ENCODE measurements at places on chromosomes 2 and 18.

GRCh38 chr2:127953128-127953718 is 67.5 kb upstream of the AMMECR1L start:
- DNase-seq, result no peak

DNA sequence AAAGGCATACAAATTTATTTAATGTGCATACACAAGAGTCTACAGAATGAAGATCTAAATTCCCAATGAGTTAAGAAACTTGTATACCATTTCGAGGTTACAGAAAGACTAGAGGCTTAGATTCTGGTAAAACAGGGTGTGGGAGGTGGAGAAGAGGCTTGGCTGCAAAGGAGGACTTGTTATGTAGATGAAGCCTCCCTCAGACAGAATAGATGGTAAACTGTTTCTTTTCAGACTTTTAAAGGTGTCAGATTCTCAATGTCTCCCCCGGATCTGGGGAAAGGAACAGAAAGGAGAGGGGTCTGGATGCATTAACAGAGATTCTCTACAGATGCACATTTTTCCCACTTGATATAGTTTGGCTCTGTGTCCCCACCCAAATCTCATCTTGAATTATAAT is 126.0 kb downstream of the ST6GAL2 start:
- no peak for DNase-seq

DNA sequence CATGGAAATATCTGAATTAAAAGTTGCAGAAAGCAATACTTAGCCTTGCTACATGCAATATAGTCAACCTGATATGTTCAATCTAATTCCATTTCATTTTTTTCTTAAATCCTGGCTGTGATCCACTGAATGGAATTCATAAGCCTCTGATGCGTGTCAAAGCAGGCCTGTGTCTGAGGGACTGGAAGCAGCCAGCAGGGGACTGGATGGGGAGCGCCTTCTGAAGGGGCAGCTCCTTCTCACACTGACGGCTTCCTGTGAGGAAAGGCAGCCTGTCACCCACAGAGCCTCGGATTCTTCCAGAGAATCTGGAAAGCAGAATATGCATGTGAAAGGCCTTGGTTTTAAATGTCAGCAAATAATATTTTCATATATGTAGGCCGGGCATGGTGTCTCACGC is 73.5 kb downstream of the KCNF1 start:
- DNase-seq, result no peak

DNA sequence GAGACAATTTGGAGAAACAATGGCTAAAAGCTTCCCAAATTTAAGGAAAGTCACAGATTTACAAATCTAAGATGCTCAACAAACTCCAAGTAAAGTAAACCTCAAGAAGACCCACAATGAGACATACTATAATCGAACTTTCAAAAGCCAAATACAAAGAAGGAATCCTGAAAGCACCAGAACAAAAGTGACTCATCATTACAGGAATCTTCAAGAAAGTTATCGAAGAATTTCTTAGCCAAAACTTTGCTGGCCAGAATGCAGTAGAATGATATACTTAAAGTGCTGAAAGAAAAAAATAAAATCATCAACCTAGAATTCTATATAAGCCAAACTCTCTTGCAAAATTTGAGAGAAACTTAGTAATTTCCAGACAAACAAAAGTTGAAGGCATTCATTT is 106.5 kb upstream of the TMEM200C start:
- no peak for DNase-seq

GRCh38 chr2:144631636-144632035 is 111.7 kb upstream of the ZEB2 start:
- DNase-seq, result no peak

DNA sequence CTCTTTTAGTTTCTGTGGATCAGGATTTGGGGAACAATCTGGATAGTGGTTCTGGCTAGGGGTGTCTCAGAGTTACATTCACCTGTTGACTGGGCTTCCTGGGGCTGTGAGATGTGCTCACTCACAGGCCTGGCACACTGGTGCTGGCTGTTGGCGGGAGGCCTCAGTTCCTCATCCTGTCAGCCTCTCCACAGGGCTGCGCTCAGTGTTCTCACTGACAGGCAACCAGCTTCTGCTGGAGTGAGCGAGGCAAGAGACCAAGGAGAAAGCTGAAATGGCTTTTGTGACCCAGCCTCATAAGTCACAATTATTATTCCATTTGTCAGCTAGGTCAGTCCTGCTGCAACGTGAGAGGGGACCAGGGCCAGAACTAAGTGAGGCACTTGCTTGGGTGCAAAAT is 180.6 kb upstream of the GLI2 start:
- no peak for DNase-seq

GRCh38 chr2:26672112-26672817 is 20.3 kb upstream of the KCNK3 start:
- no peak for DNase-seq

- DNase-seq, result no peak
Observed at GRCh38 chr2:118981632-118982031, 39.6 kb downstream of the MARCO start.

DNA sequence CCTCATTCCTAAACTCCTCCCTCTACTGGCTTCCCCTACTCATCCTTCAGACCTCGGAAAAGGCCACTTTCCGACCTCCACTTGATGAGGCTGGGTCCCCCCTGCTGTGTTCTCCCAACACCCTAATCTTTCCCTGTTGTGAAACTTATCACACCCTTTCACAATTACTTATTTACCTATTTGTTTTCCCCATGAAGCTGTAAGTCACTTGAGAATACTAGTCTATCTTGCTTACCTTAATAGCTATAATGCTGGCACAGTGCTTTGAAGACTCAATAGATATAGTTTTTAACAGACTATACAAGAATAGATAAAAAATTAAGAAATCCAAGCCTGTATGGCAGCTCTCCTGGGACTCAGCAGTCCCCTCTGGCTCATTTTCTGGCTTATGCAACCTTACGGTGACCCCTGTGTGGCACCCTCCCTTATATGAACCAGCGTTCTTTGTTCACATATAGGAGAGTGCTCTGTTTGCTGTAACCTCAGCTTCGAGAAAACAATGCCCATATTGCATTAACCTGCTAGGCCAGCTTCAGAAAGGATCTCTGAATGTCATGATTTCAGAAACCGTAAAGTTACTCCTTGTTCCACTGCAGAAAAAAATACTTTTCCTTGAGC is 220.4 kb upstream of the PKDCC start:
- DNase-seq, result no peak

GRCh38 chr2:118032169-118033013 is 18.5 kb upstream of the CCDC93 start:
- DNase-seq, result peak; percentile 57

DNA sequence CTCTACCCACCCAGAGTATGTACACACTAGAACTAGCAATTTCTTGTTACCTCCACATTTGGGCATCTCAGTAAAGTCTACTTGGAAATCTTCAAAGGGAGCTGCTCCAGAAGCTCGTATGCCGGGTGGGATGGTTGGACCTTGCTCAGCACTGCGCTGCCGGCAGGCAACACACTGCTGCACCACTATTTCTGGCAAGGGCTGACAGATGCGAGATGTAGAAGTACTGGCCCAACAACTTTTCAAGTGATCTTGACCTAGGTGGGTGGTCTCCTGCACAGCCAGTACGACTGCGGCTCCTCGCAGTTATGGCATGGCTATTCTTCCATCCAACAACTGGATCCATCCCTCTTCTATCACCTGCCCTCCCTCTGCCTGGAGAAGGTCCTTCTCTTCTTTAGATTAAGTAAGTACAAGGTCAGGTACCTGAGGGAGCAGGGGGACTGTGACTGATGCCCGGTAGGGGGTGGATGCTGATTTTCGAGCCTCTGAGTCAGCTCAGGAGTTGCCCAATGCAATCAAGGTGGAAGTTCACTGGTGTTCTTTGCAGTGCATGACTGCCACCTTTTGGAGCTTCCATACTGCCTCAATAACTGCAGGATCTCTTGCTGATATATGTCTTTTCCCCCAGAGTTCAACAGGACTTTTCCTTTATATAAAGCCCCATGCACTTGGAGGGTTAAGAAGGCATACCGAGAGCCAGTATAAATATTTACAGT is 100.4 kb upstream of the SLC1A4 start:
- no peak for DNase-seq

- no peak for DNase-seq
Observed at GRCh38 chr2:3633982-3634595, 23.9 kb upstream of the ALLC start.

DNA sequence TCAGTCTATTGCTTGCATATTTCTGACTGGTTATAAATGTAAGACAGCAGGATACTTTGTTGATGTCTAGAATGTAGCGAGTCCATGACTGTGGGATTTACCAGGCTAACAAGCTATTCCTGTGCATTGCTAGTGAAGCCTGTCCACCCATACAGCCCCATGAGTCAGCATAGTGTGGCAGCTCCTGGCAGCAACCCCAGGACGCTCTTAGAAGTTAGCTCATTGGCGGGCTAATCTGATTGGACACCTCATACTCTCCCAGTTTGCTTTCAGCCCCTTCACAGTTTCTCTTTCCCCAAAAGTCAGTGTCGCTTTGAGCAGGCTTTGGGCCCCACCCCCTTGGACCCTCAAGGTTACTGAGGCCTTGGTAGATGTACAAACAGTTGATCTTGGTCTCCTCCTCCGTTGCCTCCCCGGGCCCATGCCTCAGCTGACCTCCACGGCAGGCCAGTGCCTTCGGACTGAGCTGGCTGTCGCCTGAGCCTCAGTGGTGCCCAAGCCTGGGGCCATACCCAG is 48.0 kb downstream of the COA5 start:
- no peak for DNase-seq

DNA sequence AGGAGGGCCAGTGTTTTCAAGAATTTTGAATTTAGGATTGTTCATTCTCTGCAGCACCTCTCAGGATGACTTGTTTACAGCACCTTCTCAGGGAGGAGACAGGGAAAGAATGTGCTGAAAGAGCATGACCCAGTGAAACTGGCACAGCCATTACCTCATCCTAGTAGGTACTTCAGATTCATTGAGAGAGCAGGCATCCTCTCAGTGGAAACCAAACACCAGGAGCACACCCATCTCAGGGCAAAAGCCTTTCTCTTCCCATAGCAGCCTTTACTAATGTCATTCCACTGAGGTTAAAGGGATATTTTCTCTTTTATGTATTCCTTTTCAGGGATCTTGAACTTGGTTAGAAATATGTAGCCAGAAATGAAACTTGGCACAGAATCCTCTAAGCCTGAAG is 2.6 kb downstream of the MAP2 start:
- no peak for DNase-seq

- no peak for DNase-seq
Observed at GRCh38 chr2:119734047-119734446, 25.7 kb upstream of the PTPN4 start.

GRCh38 chr2:149050188-149050587 is 11.7 kb downstream of the LYPD6B start:
- no peak for DNase-seq

DNA sequence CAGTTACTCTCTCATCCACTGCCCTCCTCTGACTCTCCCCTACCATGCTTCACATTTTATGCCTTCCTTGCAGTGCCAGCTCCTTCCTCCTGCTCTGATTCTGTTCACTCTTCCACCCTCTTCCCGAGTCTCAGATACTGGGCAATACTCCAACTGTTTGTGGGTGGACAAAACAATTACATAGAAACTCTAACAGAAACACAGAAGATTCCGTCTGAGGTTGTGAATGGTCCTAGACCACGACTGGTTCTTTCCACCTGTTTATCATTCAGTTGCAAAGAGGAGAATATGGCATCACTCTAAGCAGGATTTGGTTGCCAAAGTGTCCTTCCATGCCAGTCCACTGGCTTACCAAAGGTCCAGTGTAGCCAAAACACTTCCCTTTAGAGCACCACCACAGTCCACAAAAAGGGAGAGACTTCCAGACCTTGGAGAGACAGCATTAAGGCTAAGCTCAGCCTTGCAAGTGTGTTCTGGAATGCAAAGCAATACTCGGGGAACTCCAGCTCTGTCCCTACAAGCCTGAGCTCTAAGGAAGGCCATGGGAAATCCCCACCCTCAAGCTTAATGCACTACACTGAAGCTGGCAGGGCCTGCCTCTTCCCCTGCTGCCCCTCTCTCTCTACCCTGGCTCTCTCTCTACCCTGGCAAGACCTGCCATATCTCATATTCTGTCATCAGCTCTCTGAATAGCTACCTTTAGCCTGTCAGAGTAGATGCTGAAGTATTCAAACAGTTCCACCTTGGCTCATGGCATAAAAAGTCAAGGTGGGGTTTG is 33.6 kb upstream of the RND3 start:
- DNase-seq, result no peak

- DNase-seq, result no peak
Observed at GRCh38 chr18:76923485-76924085, 101.2 kb downstream of the ZNF236 start.

GRCh38 chr2:150095361-150096095 is 391.9 kb downstream of the RND3 start:
- no peak for DNase-seq

DNA sequence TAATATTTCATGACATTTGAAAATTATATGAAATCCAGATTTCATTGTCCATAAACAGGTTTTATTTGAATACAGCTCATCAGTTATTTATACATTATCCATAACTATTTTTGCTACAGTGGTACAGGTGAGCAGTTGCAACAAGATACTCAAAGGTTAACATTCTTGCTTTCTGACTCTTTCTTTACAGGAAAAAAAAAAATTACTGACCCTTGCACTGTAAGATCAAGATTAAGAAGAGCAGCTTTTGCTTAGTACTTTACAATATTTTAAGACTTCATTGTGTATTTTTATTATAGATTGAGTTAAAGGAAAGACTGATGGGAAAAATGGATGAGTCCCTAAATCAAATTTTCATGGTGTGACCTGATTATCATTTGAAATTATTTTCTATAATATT is 11.2 kb downstream of the ETAA1 start:
- DNase-seq, result no peak

DNA sequence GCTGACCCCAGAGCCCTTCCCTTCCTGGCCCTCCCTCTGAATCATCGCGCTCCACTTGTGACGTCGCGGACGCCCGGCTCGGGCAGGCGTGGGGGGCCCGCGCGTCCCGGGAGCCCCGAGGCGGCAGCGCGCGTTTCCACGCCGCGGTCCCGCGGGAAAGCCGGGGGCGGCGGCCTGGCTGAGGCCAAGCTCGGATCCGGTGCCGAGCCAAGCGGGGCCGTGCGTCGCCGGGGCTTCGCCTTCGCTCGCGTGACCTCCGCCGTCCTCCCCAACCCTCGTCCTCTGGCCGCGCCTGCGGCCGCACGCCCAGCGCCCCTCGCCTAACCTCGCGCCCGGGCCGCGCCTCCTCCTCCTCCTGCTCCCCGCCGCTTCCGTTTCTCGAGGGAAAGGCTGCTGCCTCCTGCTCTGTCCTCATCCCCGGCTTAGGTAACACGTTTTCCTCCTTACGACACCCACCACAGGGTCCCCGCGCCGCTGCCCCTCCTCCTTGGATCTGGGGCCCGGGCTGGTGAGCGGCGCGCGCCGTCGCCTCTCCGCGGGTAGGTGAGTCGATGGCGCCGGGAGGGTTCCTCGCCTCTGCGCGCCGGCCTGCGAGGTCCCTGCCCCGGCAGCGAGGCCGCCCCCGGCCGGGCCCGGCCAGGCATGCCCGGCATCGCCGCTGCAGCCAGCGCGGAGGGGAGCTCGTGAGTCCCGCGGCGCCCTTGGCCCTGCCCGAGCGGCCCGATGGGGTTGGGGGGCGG is at the start of gene INPP1:
Gene INPP1, plus strand, starts transcription at position 54 of the 740 bp plus-strand sequence. CDS start 16,514 bp downstream, outside the sequence.
- DNase-seq, result peak; percentile 66

Measured in GM10248 (cell line).